ENCODE measurements at places on chromosomes 2 and 18. TPM values are rescaled to one million over a fixed set of nuclear protein-coding genes. Genes with fewer than 3 reads are reported as not detected.

The B3GNT7 gene
- 0.38 TPM for total RNA-seq

The AOX1 gene
- not detected for total RNA-seq

The PASK gene
- total RNA-seq: 78.0 TPM

The GPR45 gene
- not detected for total RNA-seq

The C1QL2 gene
- not detected for total RNA-seq

GRCh38 chr2:51293566-51294200 is 261.8 kb upstream of the NRXN1 start:
- no peak overlapping the region for H3K27ac ChIP-seq
- H3K4me1 ChIP-seq: no peaks in the 10 kb centered on the region
- no peaks in the 10 kb centered on the region for H3K27me3 ChIP-seq
- DNase-seq: no peak
- H3K4me3 ChIP-seq: no peak overlapping the region

- peaks cover 21% of the 10 kb centered on the region for H3K4me1 ChIP-seq
- no peak overlapping the region for H3K27ac ChIP-seq
- no peaks in the 10 kb centered on the region for H3K27me3 ChIP-seq
- no peak for DNase-seq
Observed at GRCh38 chr18:23883277-23883790, 131.2 kb upstream of the TTC39C start.

GRCh38 chr18:48959921-48960920 is 9.5 kb upstream of the SMAD7 start:
- H3K27ac ChIP-seq: no peak overlapping the region
- H3K36me3 ChIP-seq: no peaks in the 10 kb centered on the region
- H3K4me1 ChIP-seq: peaks cover 16% of the 10 kb centered on the region
- no peak overlapping the region for H3K4me3 ChIP-seq
- H3K27me3 ChIP-seq: no peaks in the 10 kb centered on the region

- H3K36me3 ChIP-seq: no peaks in the 10 kb centered on the region
- DNase-seq: no peak
- no peak within 1 kb of the TSS for H3K4me3 ChIP-seq
Observed at GRCh38 chr2:29074411-29074810, at the start of gene PCARE. TSS of gene PCARE (minus strand) at chr2:29074523. CDS start at chr2:29074261, 262 bp downstream.

Data from CD4-positive, alpha-beta T cell (primary cell).